ENCODE measurements at places on chromosomes 6 and 20. TPM values are rescaled to one million over a fixed set of nuclear protein-coding genes. Genes with fewer than 3 reads are reported as not detected.

The MOCS1 gene
- polyA plus RNA-seq = 4.6 TPM

The ADIG gene
- polyA plus RNA-seq = not detected

The STK4 gene
- polyA plus RNA-seq = 14.0 TPM

The HLA-DOB gene
- polyA plus RNA-seq = not detected

The MEP1A gene
- not detected for polyA plus RNA-seq

The COX4I2 gene
- polyA plus RNA-seq = not detected

The GNMT gene
- polyA plus RNA-seq = 0.30 TPM

The IYD gene
- polyA plus RNA-seq = not detected

The MUC22 gene
- polyA plus RNA-seq = not detected

The PAK5 gene
- polyA plus RNA-seq = 47.0 TPM

The REM1 gene
- not detected for polyA plus RNA-seq

The DNMT3B gene
- 9.0 TPM for polyA plus RNA-seq

The MROH8 gene
- polyA plus RNA-seq = 2.5 TPM

The SCRT2 gene
- 3.8 TPM for polyA plus RNA-seq

The PLCB1 gene
- polyA plus RNA-seq = 11.4 TPM

The ZSWIM3 gene
- 12.3 TPM for polyA plus RNA-seq

The MAP3K5 gene
- 2.0 TPM for polyA plus RNA-seq

The MED23 gene
- 77.9 TPM for polyA plus RNA-seq

The RBPJL gene
- polyA plus RNA-seq = not detected

The TRIM31 gene
- not detected for polyA plus RNA-seq

The GSTA3 gene
- polyA plus RNA-seq = not detected

The ULBP2 gene
- polyA plus RNA-seq = 1.5 TPM

The SLC44A4 gene
- polyA plus RNA-seq = 0.46 TPM

The SIRPB1 gene
- polyA plus RNA-seq = not detected

The ANKRD66 gene
- polyA plus RNA-seq = not detected

The HRH3 gene
- 2.8 TPM for polyA plus RNA-seq

The ENPP1 gene
- not detected for polyA plus RNA-seq

The MATN4 gene
- polyA plus RNA-seq = not detected

The MYCT1 gene
- not detected for polyA plus RNA-seq

The MOG gene
- not detected for polyA plus RNA-seq

The RRAGD gene
- 32.2 TPM for polyA plus RNA-seq

The THBD gene
- polyA plus RNA-seq = not detected

The SNX14 gene
- 83.5 TPM for polyA plus RNA-seq

The HS3ST5 gene
- polyA plus RNA-seq = not detected

The PRSS16 gene
- polyA plus RNA-seq = not detected

The OR2H2 gene
- polyA plus RNA-seq = not detected

The COQ3 gene
- polyA plus RNA-seq = 23.0 TPM

The TMEM170B gene
- 25.6 TPM for polyA plus RNA-seq

The TCF15 gene
- polyA plus RNA-seq = not detected

The SSTR4 gene
- not detected for polyA plus RNA-seq

The SLC22A16 gene
- polyA plus RNA-seq = not detected

The CST5 gene
- polyA plus RNA-seq = not detected

The SRSF12 gene
- 42.1 TPM for polyA plus RNA-seq

The MOXD1 gene
- polyA plus RNA-seq = 14.7 TPM

The ARFGEF3 gene
- 4.5 TPM for polyA plus RNA-seq

The FHL5 gene
- polyA plus RNA-seq = not detected

The MUCL3 gene
- polyA plus RNA-seq = not detected

The ADGRB3 gene
- 66.5 TPM for polyA plus RNA-seq

The LY6G6F gene
- not detected for polyA plus RNA-seq

The SLC29A1 gene
- polyA plus RNA-seq = 29.5 TPM

The COMMD7 gene
- polyA plus RNA-seq = 49.7 TPM

The CAP2 gene
- polyA plus RNA-seq = 11.8 TPM

The HMGCLL1 gene
- polyA plus RNA-seq = 54.2 TPM

The CLDN20 gene
- polyA plus RNA-seq = not detected

All from neural cell (in vitro differentiated cells).